ENCODE measurements at places on chromosomes 5 and 9.

GRCh38 chr5:11607944-11608483 lies 296.2 kb downstream of the CTNND2 start:
- no peak for DNase-seq

GRCh38 chr9:23563517-23563916 lies 262.5 kb downstream of the ELAVL2 start:
- no peak for DNase-seq

- DNase-seq, result peak; percentile 43
Observed at GRCh38 chr5:142109331-142110045, 909 bp downstream of the NDFIP1 start.

DNA sequence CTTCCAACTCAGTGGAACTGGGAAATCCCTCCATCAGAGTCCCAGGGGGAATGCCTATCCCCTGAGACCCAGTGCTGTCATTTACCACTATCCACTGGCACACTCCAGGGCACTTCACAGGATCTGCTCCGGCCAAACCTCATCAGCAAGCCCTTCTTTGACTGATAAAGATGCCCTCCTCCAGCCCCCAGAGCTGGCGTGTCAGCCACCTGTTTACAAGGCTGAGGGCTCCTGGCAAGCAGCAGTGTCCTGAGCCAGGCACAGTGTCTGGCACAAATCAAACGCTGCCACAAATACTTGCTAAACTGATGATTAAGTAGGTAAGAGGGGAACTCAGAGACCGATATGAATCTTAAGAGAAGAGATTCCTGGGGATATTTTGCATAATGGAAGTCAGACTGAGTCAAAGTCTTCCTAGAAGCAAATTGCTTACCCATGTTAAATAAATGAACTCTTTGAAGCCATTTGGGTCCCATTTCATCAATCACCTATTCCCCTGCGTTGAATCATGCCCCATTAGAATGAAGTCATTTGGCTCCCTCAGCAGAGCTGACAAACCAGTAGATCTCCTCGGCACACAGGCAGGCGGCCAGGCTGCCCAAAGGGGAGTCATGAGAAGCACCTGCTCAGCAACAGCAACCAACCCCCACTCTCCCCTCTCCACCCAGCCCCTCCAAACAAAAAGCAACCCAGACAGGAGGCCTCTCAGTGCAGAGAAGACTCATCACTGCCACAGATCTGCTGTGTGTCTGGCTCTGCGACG lies 97.4 kb downstream of the CDK5RAP2 start:
- no peak for DNase-seq

- DNase-seq, result no peak
Observed at GRCh38 chr5:178421699-178422399, 168.3 kb downstream of the COL23A1 start.

- DNase-seq, result no peak
Observed at GRCh38 chr5:135710045-135710675, 124.3 kb upstream of the SLC25A48 start.

GRCh38 chr9:15115702-15116101 lies 191.3 kb downstream of the TTC39B start:
- no peak for DNase-seq

- no peak for DNase-seq
Observed at GRCh38 chr5:111172504-111172903, 51.7 kb upstream of the CAMK4 start.

DNA sequence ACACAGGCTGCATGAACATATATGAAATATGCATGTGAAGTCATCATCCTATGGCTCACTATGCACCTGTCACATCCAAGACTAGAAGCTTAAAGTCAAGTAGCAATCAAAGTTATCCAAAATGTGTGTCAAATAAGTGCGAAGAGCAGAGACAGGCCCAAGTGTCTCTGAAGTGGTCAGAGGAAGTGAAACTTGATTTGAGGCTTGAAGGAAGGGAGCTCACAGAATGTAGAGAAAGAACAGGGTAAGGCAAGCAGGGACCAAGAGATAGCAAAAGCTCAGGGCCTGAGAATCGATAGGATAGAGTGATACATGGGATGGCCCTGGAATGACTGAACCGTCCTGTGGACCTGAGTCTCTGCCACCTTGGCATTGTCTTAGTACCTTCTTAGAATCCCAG lies 274.3 kb upstream of the TRPC7 start:
- no peak for DNase-seq

DNA sequence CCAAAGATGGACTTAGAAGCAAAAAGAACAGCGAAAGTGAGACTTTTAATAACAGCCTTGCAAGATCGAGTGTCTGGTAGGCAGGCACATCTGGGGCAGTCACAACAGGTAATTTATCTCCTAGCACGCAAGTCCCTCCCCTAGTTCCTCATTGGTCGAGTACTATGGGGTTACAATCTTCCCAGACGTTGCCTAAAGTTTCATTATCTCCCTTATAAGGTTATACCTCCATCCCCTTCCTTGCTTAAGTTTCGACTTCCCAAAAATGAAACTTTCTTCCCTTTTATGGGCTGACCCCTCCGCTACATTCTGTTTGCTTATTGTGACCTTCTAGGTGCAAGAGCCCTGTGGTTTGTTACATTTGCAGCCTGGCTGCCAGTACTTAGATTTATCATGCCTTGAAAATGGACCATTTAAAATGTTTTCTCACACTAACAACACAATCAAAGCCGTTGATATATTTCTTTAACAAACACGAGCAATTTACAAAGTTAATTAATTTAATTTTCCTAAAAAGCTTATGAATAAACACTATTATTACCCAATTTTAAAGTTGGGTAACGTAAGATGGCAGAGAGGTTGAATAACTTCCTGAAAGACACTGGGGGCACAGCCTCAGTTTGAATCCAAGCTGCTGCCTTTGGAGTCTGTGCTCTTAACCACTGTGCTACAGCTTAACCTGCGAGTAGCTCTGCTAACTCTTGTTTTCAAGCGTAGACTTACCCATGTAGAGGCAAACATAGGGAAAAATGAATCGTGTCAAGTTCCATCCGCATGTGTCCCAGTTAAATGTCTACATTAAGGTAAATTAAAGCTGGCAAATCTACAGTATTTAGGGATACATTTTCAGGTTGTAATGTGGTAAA lies 91.7 kb downstream of the EDIL3 start:
- DNase-seq, result no peak

- no peak for DNase-seq
Observed at GRCh38 chr5:157864067-157864466, 5.1 kb upstream of the CLINT1 start.

DNA sequence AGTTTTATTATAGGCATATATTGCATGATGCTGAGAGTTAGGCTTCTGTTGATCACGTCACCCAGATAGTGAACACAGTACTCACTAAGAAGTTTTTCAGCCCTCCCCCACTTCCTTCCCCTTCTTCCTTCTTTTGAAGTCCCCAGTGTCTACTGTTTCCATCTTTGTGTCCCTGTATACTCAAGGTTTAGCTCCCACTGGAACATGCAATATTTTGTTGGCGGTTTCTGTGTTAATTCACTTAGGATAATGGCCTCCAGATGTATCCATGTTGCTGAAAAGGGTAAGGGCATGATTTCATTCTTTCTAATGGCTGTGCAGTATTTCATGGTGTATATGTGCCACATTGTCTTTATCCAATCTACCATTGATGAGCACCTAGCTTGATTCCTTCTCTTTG lies 764.3 kb downstream of the MTRR start:
- no peak for DNase-seq

- DNase-seq, result peak; percentile 10
Observed at GRCh38 chr5:108003178-108003577, 332.4 kb upstream of the EFNA5 start.
